ENCODE measurements at places on chromosomes 11 and 22.
A peak's percentile ranks its signal among the peaks of the same experiment; 100 is the strongest.

DNA sequence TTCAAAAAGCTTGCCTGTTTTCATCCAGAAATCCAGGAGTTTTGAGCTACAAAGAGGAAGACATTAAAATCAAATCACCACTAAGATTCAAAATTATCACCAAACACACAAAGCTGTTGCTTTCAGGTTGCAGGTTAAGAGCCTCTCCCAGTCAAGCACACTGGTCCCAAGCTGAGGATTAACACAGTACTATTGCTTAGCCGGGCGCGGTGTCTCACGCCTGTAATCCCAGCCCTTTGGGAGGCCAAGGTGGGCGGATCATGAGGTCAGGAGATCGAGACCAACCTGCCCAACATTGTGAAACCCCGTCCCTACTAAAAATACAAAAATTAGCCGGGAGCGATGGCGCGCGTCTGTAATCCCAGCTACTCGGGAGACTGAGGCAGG is 1165.1 kb downstream of the LRRC4C start:
- no peak for DNase-seq

DNA sequence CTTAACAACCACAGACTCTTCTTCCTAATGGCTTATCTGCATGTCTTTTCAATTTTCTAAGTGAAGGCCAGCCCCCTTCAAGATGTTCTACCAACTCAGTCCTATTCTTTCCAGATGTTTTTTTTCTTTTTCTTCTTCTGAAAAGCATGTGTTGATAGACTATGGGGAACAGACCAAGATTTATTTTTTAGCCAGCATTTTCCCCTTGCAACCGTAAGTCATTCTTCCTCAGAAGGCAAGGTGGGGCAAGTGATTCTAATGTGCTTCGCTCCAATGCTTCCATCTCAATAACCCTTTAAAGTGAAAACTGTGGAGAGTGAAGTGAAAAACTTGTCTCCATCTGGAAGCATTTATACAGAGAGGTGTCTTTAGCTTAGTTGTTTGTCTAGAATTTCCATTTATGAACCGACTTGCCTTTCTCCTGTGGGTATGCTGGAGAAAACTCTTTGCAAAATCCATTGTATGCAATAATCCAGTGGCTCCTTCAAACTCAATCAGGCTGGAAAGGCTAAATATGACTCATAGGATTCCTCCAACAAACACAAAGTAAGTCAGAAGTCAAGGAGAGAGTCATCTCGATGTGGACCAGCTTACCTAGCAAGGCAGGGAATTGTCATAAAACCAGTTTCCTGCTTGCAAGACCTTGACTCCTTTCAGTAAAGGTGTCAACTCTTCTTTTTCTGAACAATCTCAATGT is 83.7 kb downstream of the MAML2 start:
- peak; percentile 83 for DNase-seq

- no peak for DNase-seq
Observed at GRCh38 chr11:130534551-130534950, 86.1 kb downstream of the ADAMTS15 start.

GRCh38 chr11:34037016-34037415 is 14.5 kb upstream of the CAPRIN1 start:
- DNase-seq = no peak

DNA sequence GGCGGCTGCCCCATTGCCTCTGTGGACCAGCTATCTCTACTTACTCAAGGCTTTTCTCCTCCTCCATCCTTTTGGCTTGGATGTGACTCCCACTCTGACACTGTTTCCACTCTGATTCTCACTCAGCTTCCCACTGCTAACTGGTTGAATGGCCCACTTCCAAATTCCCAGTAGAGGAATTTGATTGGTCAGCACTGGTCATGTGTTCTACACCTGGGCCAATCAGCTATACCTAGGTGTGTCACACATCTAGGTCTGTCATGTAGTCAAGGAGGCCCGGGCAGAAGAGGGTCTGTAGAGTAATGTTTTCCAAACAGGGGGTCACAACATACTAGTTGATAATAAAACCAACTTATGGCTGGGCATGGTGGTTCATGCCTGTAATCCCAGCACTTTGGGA is 53.3 kb downstream of the TPBGL start:
- no peak for DNase-seq
